ENCODE measurements at places on chromosomes 7 and 10. TPM values are rescaled to one million over a fixed set of nuclear protein-coding genes. Genes with fewer than 3 reads are reported as not detected.

The FAM237B gene
- not detected for total RNA-seq

- no peak overlapping the region for H3K4me3 ChIP-seq
- no peaks in the 10 kb centered on the region for H3K36me3 ChIP-seq
- H3K27me3 ChIP-seq, result no peaks in the 10 kb centered on the region
- no peak overlapping the region for H3K27ac ChIP-seq
- peaks cover 5% of the 10 kb centered on the region for H3K4me1 ChIP-seq
Measured at GRCh38 chr7:37832194-37832593, 16.2 kb upstream of the NME8 start.

DNA sequence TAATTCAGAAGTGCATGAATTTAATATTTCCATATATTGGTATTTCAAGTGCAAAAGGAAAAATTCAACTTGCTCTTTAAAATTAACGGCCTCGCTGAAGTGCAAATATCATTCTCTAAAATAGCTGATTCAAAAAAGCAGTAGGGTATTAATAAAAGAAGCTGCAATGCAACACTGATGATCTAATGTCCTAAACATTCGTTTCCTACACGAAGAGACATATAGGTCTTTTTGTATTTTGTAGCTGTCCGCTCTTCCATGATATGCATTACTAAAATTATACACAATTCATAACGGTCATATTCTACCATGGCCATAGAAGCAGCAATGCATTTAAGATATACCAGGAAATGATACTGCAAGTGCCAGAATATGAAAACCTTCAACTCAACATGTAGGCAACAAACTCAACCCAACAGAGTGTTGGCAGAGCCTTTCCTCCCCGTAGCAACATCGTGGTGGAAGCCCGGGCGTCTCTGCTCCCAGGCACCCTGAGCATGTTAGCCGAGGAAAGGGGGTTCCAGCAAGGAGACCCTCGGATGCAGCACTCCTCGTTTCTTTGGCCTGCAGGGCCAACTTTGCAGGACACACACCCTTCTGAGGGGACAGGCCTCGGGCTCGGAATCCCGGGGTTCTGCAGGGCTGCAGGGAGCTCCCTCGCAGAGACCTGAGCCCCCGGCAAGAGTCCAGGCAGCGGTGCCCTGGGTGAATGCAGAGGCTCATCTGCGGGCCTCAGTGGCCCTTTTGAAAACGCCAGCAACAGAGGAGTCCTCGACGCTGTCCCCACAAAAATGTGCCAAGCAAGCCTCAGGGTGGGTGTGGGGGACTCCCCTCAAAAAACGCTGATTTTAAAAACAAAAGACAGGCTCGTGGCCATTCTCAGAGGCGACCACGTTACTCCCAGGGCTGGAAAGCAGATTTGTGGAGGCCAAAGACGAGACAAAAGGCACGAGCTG, 1.6 kb downstream of the FAM171A1 start:
- peaks cover 14% of the 10 kb centered on the region for H3K4me1 ChIP-seq
- no peaks in the 10 kb centered on the region for H3K36me3 ChIP-seq
- peak overlapping the region; percentile 60 for H3K4me3 ChIP-seq
- no peak for DNase-seq
- peak overlapping the region; percentile 76 for H3K27ac ChIP-seq

- H3K27me3 ChIP-seq, result no peaks in the 10 kb centered on the region
- no peaks in the 10 kb centered on the region for H3K36me3 ChIP-seq
- no peak for DNase-seq
- H3K27ac ChIP-seq, result no peak overlapping the region
- no peak overlapping the region for H3K4me3 ChIP-seq
Measured at GRCh38 chr10:115049960-115050359, 43.2 kb upstream of the ATRNL1 start.
